HFFc6 (cell line): ENCODE measurements at places on chromosomes 16 and 17.

- no peak for DNase-seq
Measured at GRCh38 chr16:85235991-85236817, 123.9 kb upstream of the CIBAR2 start.

- no peak for DNase-seq
Measured at GRCh38 chr16:64426131-64426666, 695.7 kb downstream of the CDH11 start.

DNA sequence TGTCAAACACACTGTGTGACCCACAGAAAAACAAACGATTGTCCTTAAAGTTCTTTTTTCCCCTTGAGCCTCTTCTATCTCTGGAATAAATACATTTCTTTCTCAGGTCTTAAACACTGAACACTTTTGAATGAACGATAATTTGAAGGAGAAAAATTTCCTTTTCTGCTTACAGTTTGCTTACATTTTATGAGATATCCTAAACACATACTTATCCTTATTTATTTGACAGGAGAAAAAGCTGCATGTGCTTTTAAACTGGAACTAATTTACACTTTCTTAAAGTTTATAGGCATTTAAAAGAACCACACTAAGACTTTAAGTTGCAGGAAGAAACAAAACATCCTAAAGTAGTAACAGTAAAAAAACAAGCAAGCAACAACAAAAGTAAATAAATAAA lies 4.7 kb upstream of the IGF2BP1 start:
- DNase-seq = no peak

- DNase-seq = no peak
Measured at GRCh38 chr17:72417627-72418026, 296.8 kb downstream of the SOX9 start.

- no peak for DNase-seq
Measured at GRCh38 chr17:77456271-77456950, 315.6 kb downstream of the SEC14L1 start.

- peak; percentile 78 for DNase-seq
Measured at GRCh38 chr17:13306310-13306962, 288.6 kb upstream of the ELAC2 start.
